ENCODE measurements at places on chromosomes 13 and 19. TPM values are rescaled to one million over a fixed set of nuclear protein-coding genes. Genes with fewer than 3 reads are reported as not detected.

The SUPT20H gene
- total RNA-seq = 62.5 TPM

The CRX gene
- total RNA-seq = not detected

The LRRC4B gene
- 13.0 TPM for total RNA-seq

The NANOS2 gene
- total RNA-seq = not detected

The NLRP5 gene
- total RNA-seq = not detected

The PCDH8 gene
- 1.0 TPM for total RNA-seq

The ICAM4 gene
- total RNA-seq = 0.62 TPM

The ZSCAN18 gene
- 100 TPM for total RNA-seq

The ZNF540 gene
- 2.5 TPM for total RNA-seq

The PRR22 gene
- not detected for total RNA-seq

The CEACAM16 gene
- not detected for total RNA-seq

The IRGC gene
- total RNA-seq = not detected

The CEBPA gene
- total RNA-seq = 14.6 TPM

The LILRB5 gene
- 4.1 TPM for total RNA-seq

The ZNF628 gene
- total RNA-seq = 4.4 TPM

The S1PR5 gene
- 2.7 TPM for total RNA-seq

The UGGT2 gene
- 64.8 TPM for total RNA-seq

The SHD gene
- 18.1 TPM for total RNA-seq

The TJP3 gene
- 5.4 TPM for total RNA-seq

The CGB2 gene
- not detected for total RNA-seq

The RBM42 gene
- total RNA-seq = 39.9 TPM

The BLVRB gene
- 57.4 TPM for total RNA-seq

The KCTD12 gene
- total RNA-seq = 178 TPM

The SIGLEC9 gene
- 0.21 TPM for total RNA-seq

The ATXN8OS gene
- total RNA-seq = not detected

The ZNF709 gene
- total RNA-seq = 7.0 TPM

The ADGRE3 gene
- total RNA-seq = not detected

The IRF2BP1 gene
- 29.0 TPM for total RNA-seq

The RETN gene
- 1.5 TPM for total RNA-seq

The ZNF723 gene
- total RNA-seq = not detected

The OBI1 gene
- total RNA-seq = 17.7 TPM

The ATP8B3 gene
- total RNA-seq = 1.9 TPM

The FUT2 gene
- total RNA-seq = 3.0 TPM

The SLC44A2 gene
- 84.8 TPM for total RNA-seq

The TEX101 gene
- total RNA-seq = not detected

The ZFR2 gene
- total RNA-seq = not detected

The CEACAM7 gene
- total RNA-seq = 10.8 TPM

The AMER2 gene
- total RNA-seq = 0.62 TPM

The LHB gene
- total RNA-seq = not detected

The ZNF792 gene
- 9.4 TPM for total RNA-seq

The MISP gene
- 2.9 TPM for total RNA-seq

The SLC35E1 gene
- total RNA-seq = 19.8 TPM

The GPC5 gene
- total RNA-seq = 5.4 TPM

The KLK12 gene
- 7.2 TPM for total RNA-seq

The CXCL17 gene
- 2.2 TPM for total RNA-seq

The FAM216B gene
- total RNA-seq = not detected

The SHISA7 gene
- not detected for total RNA-seq

The RPS19 gene
- total RNA-seq = 898 TPM

The NPAS1 gene
- not detected for total RNA-seq

The FAM83E gene
- 10.2 TPM for total RNA-seq

The ADAMTSL5 gene
- 9.0 TPM for total RNA-seq

The GARIN5B gene
- total RNA-seq = not detected

The NLRP7 gene
- total RNA-seq = not detected

The ZNF583 gene
- 8.1 TPM for total RNA-seq

The FCGBP gene
- total RNA-seq = 17.0 TPM

The ZNF610 gene
- total RNA-seq = 8.9 TPM

The DMAC2 gene
- total RNA-seq = 42.5 TPM

Measured in tongue (tissue), 3 donors.